ENCODE measurements at places on chromosomes 7 and 10.
A peak's percentile ranks its signal among the peaks of the same experiment; 100 is the strongest.

- DNase-seq: no peak
Measured at GRCh38 chr10:6292741-6293151, 90.0 kb downstream of the PFKFB3 start.

DNA sequence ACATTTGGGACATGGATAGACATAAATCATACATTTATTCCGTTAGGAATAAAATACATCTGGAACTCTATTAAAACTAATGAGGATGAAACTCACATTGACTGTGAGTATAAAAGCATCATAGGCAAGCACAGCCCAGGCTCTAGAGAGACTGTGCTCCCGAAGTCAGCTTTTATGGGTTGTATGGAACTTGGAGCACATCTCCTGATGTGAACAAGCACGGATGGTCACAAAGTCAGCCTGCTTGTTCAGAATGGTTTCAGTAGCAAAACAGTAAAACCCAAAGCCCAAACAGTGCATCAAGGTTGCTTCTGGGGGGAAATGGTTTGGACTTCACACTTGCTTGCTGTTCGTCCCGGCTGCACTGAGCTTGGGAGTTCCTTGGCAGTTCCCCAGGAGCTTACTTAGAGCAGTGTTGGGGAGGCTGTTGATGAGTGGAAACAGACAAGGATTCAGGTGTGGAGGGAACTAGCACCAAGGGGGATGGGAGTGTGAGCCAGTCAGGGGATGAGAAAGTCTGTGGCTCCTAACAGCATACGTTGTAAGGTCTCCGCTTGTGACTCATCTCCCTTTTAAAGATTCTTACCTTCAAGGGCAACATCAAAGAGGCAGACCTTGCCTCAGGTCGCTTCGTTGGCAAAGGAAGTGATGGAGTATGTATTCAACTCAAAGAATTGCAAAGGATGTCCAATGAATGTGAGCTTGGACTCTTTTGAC is 19.7 kb upstream of the ITGA8 start:
- DNase-seq: no peak

DNA sequence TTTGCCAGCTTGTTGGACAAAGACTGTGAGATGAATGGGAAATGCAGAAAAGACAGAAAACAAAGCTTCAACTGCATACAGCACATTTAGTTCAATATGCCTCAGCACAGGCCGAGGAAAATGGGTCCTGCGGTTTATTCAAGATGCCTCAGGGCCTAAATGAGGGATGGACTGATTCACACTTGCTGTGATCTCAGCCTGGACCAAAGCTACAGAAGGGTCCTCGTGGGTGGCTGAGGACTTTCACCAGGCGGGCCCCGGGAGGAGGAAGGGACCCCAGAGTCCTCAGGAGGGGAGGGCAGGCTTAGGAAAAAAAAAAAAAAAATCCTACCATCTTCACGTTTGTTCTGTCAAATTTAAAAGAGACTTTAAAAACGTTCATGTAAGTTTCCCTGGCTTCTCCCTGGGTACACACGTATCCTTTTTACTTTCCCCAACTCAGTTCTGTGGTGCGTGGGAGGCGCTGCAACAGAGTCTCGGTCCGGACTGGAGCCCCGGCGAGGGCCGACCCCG is 624 bp upstream of the ZNF783 start:
- DNase-seq: peak; percentile 61

- no peak for DNase-seq
Measured at GRCh38 chr10:75276069-75276872, 40.5 kb upstream of the COMTD1 start.

- no peak for DNase-seq
Measured at GRCh38 chr7:26183545-26184280, 16.8 kb downstream of the HNRNPA2B1 start.

Measured in fibroblast of skin of back (primary cell).